Right ventricle myocardium superior (tissue), 1 donor: ENCODE measurements at places on chromosomes 3 and 15.

GRCh38 chr3:132317229-132317948 lies at the start of gene ACP3:
Gene ACP3 (plus strand): TSS chr3:132317407. CDS start chr3:132317457, 50 bp downstream.
- DNase-seq = peak; percentile 69

- no peak for DNase-seq
Measured at GRCh38 chr3:121835465-121835801, 424 bp downstream of the EAF2 start.

- no peak for DNase-seq
Measured at GRCh38 chr3:50124800-50125178, 30.3 kb upstream of the SEMA3F start.

DNA sequence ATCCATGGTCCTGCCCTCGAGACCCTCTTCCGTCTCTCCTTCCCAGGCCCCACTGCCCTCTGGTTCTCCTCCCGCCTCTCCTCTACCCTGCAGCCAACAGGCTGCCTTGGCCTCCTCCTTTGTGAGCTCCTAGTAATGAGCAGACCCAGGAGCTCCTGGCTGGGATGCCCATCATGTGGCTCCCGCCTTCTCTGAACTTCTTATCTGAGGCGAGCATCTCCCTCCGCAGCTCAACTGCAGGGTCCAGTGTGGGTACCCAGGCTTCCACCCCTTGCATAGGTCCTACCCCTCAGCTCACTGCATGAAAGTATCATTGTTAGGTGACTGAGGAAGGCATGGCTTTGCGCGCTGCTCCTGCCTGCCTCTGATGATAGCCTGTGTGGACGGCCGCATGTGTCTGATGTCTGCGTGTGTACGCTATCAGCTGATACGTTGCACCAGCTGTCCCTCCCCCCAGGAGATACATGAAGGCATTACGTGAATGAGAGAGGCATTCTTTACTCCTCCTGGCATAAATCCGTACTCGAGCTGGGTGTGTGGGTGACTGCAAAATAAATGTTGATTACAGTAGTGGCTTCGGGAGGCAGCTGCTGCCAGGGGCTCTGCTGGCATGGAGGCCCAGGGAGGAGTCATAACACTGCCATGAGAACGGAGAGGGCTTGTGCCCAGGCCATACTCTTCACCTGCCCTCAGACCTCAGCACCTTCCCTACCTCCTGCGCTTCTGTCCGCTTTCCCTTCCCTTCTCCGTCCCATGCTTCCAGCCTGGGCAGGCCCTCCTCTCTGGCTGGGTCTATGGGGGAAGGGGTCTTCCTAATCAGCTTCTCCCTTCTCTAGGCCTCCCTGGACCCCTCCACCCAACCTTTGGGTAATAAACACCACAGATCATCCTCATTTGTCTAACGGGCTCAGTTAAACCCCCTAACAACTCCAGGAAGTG lies 48.8 kb downstream of the ZNF710 start:
- peak; percentile 41 for DNase-seq

DNA sequence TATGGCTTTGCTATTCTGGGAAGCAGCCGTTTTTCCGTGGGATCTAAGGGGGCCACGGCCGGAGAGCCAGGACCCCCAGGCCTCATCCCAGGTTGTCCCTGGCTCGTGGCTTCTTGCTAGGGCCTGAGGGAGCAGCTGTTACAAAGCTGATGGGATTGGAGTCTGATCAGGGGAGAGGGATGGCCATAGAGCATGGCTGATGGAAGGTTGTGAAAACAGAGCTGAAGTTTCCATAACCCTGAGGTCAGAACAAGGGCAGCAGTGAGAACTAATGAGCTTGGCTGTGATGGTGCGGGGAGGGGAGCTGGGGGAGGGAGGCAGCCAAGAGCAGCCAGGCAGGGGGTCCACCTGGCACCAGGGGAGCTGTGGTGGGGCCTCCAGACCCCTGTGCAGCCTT lies 63.0 kb downstream of the LINGO1 start:
- no peak for DNase-seq

DNA sequence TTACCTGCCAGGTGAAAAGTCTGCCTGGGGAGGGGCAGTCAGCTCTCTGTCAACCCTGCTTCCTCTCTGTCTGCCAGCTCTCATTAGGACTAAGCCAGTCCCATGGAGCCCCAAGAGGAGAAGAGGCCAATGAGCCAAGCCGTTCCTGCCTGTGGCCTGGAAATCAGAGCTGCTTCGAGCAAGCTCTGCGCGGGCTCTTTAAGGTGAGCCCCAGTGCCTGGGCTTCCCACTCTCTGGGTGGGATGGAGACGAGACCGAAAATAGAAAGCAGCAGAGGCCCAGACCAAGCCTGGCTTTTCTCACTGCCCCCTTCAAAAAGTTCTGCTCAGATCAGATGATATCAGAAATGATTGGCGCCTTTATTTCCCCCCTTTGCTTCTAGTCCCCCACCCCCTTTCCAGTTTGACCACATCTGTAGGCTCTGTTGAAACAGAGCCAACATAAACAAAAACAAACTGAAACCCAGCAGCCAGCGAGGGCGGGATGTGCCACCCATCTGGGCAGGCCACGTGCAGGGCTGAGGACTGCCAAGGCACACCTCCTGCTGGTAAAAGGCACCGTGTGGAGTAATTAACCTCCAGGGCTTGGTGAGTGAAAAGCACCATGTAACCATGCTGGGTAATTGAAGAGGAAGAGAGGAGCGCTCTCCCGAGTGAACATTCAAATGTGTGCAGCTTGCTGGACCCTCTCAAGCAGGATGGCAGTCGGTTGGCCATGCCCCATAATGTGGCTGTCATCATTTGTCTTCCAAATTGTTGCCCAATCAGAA lies 471.0 kb upstream of the PROK2 start:
- peak; percentile 68 for DNase-seq

GRCh38 chr3:128568602-128569490 lies 75.8 kb upstream of the GATA2 start:
- no peak for DNase-seq

DNA sequence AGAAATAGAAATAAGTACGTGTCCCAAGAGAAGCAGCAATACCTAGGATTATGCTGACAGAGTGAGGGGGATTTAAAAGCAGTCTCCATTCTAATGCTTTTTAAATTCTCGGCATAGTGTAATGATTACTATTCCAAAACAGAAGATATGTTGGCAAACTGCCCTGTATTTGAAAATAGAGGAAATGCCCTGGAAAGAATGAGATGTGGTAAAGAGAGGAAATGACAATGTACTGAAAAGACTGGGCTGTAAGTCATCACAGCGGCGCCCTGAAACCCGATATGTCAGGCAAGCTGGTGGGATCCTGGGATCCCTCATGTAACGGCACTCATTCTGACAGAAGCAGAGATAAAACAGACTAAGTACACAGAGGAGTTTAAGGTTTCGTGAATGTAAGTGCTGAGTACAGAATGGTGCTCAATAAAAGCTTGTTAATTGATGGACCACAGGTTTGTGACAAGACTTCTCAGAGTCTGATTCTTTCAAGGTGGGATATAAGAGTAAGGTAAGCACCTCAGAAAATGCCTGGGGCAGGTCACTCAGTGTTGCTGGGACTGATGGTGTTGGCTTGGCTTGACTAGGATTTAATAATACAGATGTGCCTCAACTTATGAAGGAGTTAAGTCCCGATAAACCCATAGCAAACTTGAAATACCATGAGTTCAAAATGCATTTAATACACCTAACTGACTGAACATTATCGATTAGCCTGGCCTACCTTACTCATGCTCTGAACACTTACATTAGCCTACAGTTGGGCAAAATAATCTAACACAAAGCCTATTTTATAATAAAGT lies 91.4 kb downstream of the NFKBIZ start:
- DNase-seq = peak; percentile 76

- no peak for DNase-seq
Measured at GRCh38 chr15:33722005-33722672, 246.2 kb upstream of the CHRM5 start.

- DNase-seq = no peak
Measured at GRCh38 chr3:57939775-57940174, 68.4 kb upstream of the FLNB start.

- DNase-seq = no peak
Measured at GRCh38 chr3:69751074-69751476, 11.8 kb downstream of the MITF start.

GRCh38 chr15:70226337-70226980 lies 128.7 kb upstream of the TLE3 start:
- DNase-seq = no peak

- no peak for DNase-seq
Measured at GRCh38 chr3:178131801-178132200, 404.4 kb upstream of the KCNMB2 start.

- DNase-seq = no peak
Measured at GRCh38 chr3:156559321-156559720, 4.4 kb upstream of the SSR3 start.

GRCh38 chr3:52073490-52073889 lies 17.1 kb upstream of the DUSP7 start:
- no peak for DNase-seq

- peak; percentile 66 for DNase-seq
Measured at GRCh38 chr15:28861031-28861534, 12.6 kb upstream of the GOLGA6L7 start.

GRCh38 chr3:107117922-107118536 lies 259.2 kb upstream of the CCDC54 start:
- peak; percentile 38 for DNase-seq
